Breast epithelium (tissue), 4 donors: ENCODE measurements at places on chromosomes 5 and 9.

DNA sequence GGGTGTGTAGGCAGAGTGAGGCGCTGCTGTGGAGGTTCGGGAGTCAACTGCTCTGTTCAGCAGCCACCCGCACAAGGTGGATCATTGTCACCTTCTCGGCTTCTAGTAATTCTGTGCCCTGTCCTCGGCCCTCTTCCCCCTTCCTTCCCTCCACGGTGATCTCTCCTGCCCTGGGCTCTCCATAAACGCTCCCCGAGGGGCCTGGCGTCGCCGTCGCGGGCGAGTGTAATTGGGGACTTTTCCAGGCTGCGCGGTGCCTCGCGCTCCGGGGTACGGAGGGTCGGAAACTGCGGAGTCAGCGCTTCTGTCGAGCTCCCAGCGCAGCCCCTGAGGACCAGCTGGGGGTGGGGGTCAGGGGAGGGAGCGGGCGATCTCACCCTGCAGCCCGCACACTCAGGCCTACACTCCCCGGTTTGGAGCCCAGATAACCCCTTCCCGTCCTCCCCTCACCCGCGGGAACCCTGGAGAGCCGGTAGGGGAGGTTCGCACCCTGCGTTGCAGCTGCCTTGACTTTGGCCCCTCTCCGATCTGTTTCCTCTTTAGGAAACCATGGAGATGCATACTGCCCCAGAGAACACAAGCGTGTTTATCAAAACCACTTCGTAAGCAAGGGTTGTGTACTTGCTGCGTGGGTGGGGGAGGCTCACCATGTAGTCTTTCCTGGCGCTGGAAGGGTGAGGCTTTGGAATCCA is 188.3 kb upstream of the ZNF618 start:
- H3K27me3 ChIP-seq = peaks cover 4% of the 10 kb centered on the region
- no peak for DNase-seq
- H3K4me1 ChIP-seq = no peaks in the 10 kb centered on the region
- no peaks in the 10 kb centered on the region for H3K36me3 ChIP-seq

- H3K4me1 ChIP-seq = no peaks in the 10 kb centered on the region
- no peaks in the 10 kb centered on the region for H3K36me3 ChIP-seq
- no peak overlapping the region for H3K4me3 ChIP-seq
- no peaks in the 10 kb centered on the region for H3K27me3 ChIP-seq
Measured at GRCh38 chr5:31122998-31123951, 70.2 kb upstream of the CDH6 start.

- H3K27me3 ChIP-seq = no peaks in the 10 kb centered on the region
- no peaks in the 10 kb centered on the region for H3K36me3 ChIP-seq
- DNase-seq = no peak
- no peaks in the 10 kb centered on the region for H3K4me1 ChIP-seq
- no peak overlapping the region for H3K4me3 ChIP-seq
- H3K27ac ChIP-seq = no peak overlapping the region
Measured at GRCh38 chr9:21322911-21323461, 12.2 kb downstream of the KLHL9 start.

DNA sequence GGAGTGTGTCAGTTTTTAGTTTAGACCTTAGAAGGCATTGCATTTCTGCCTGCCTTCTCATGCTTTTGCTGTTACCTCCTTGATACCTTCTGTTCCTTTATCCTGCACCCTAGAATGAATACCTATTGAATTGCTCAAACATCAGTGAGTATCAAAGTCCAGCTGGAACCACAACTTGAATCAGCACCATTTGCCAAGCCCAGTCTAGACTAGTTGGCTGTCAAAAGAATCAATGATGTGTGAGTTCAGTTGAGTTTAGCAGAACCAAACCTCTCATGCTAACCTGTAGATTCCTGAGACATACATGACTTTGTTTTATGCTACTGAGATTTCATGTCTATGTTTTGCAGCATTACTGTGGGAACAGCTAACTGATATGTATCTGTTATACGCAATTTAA is 116.6 kb downstream of the FAM170A start:
- H3K27me3 ChIP-seq = no peaks in the 10 kb centered on the region
- no peak overlapping the region for H3K4me3 ChIP-seq
- H3K27ac ChIP-seq = no peak overlapping the region
- no peaks in the 10 kb centered on the region for H3K4me1 ChIP-seq

DNA sequence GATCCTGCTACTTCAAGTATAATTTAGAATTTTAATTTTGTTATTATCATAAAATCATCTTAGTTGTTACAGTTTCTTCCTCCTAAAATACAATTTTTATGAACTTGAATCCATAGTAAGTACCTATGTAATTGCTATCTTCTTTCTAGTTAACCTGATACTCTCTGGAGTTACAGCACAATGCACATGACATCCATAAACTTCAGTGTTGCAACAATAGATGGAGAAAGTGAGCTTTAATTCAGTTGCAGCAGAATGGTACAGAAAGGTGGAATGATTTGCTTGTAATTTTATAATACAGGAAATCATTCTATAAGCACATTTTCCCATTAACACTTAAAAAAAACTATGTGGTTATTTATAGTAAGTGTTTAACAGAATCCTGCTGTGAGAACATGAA is 372.0 kb downstream of the CDH9 start:
- no peak for DNase-seq
- H3K27me3 ChIP-seq = no peaks in the 10 kb centered on the region
- H3K4me1 ChIP-seq = no peaks in the 10 kb centered on the region
- no peaks in the 10 kb centered on the region for H3K36me3 ChIP-seq
- no peak overlapping the region for H3K27ac ChIP-seq

GRCh38 chr9:21750021-21750735 is 52.3 kb upstream of the MTAP start:
- DNase-seq = no peak
- no peaks in the 10 kb centered on the region for H3K27me3 ChIP-seq
- H3K36me3 ChIP-seq = no peaks in the 10 kb centered on the region
- no peak overlapping the region for H3K27ac ChIP-seq
- H3K4me3 ChIP-seq = no peak overlapping the region

DNA sequence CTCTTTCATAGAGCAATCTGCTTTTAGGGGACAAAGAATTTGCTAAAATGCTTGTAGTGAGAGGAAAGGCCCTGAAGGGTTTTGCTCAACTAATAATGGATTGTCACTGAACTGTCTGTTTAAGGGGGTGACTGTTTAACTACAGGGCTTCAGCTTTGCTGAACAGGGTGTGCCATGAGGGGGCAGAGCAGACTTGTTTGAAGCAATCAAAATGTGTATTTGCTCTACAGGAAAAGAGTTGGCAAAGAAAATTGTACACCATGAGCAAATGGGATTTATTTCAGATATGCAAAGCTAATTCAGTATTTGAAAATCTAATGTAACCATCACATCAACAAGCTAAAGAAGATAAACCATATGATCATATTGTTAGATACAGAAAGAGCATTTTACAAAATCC is 154.3 kb downstream of the GABRG2 start:
- H3K4me1 ChIP-seq = no peaks in the 10 kb centered on the region
- no peak overlapping the region for H3K4me3 ChIP-seq
- no peaks in the 10 kb centered on the region for H3K27me3 ChIP-seq
- DNase-seq = no peak
